Islet precursor cell (in vitro differentiated cells): ENCODE measurements at places on chromosomes 2 and 18.

- no peak for DNase-seq
These were observed 104.8 kb upstream of the VRK2 start for GRCh38 chr2:57941816-57942215.

- no peak for DNase-seq
These were observed 3.3 kb downstream of the KCNIP3 start for GRCh38 chr2:95300450-95300849.

- DNase-seq, result no peak
These were observed 64.7 kb downstream of the KCTD1 start for GRCh38 chr18:26483633-26484032.

- DNase-seq, result peak; percentile 29
These were observed 93.4 kb downstream of the DGKD start for GRCh38 chr2:233447506-233448219.

DNA sequence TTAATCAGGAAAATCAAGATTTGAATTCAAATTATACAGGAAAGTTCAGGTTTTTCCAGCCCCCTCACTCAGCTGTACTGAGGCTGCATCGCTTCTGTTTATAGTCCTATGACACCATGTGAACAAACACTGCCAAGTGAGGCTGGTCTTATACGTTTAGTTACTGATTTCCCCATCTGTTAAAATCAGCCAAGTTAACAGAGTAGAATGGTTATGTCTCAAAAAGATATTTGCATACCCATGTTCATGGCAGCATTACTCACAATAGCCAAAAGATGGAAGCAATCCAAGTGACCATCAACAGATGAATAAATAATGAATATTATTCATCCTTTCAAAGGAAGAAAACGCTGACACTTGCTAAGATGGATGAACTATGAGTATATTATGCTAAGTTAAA, 43.8 kb downstream of the REEP1 start:
- DNase-seq, result no peak

DNA sequence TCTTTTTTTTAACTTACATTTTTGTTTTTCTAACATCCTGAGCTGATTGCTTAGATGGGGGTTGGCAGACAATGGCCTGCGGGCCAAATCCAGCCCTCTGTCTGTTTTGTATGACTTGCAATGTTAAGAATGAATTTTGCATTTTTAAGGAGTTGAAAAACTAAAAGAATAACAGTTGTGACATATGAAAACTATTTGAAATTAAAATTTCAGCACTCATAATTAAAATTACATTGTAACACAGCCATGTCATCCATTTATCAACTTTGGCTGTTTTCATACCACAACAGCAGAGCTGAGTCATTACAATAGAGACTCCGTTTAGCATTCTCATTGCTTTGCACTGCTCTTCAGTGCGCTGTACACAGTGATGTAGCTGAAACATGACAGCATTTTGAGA, 94.1 kb upstream of the MC4R start:
- no peak for DNase-seq

- DNase-seq, result no peak
These were observed 67.0 kb downstream of the ZNF521 start for GRCh38 chr18:25284861-25285550.

- no peak for DNase-seq
These were observed 52.6 kb downstream of the TACR1 start for GRCh38 chr2:75146606-75147332.

- no peak for DNase-seq
These were observed 1.7 kb downstream of the RTN4 start for GRCh38 chr2:55048508-55049042.

DNA sequence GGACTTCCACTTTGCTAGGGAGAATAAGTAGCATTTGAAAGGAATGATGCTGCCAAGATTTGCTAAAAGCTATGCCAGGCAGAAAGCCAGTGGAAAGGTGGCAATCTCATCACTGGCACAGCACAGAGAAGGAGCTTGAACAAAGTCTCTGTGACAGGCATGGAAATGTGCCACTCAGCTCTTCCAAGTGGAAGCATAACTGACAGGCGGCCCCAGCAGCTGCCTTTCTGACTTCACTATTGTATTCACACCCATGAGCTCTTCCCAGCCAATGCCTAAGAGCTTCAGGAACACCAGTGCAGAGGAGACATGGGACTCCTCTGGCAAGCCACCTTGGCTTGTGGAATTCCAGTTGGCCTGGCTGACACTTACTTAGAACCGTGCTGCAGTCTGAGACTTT, 134.6 kb upstream of the REG3G start:
- DNase-seq, result no peak

DNA sequence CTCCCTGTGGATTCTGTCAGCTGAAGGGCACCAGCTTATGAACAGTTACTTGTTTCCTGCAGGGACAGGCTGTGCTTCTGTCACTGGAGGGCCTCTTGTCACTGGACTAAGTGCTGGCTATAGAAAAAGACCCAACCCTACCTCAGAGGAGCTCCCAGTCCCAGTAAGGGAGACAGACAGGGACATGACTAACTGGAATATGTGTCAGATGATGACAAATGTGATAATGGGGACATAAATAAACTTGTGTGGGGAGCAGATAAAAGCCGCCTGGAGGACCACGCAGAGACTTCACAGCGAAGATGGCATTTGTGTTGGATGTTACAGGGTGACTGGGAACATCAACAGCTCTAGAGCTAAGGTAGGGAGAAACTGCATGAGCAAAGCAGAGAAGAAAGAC, 95.0 kb downstream of the MAPRE2 start:
- no peak for DNase-seq

DNA sequence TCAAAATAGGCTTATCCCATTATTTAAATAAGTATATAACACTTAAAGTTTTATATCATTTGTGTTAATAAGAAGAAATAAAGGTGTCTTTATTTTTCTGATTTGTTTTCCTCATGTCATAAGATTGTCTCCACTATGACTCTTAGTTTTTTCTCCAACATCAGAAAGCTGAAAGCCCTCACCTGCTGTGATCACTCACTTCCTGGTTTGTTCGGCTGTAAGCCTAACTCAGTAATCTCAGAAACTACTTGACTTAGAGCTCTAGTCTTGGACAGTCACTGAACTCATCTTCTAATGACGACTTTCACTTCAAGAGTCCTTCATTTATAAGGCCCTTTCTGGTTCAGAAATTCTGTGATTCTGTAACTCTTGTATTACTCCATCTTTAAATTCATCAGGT, 311.0 kb downstream of the ZEB2 start:
- DNase-seq, result no peak

DNA sequence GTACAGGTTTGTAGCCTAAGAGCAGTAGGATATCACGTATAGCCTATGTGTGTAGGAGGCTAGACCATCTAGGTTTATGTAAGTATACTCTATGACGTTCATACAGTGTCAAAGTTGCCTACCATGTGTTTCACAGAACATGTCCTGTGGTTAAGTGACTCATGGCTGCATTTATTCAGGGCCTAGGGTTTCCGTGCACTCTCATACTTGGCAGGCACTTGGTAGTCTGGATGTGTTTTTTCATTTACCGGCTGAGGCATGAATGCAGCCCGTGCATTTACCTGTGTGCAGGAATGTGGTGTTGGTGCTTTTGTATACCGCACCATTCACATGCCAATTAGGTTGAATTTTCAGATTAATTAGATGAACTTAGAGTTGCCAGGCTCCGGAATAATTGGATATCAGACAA, 43.4 kb downstream of the MYL12B start:
- no peak for DNase-seq

GRCh38 chr2:170249761-170250160, 71.8 kb downstream of the MYO3B start:
- DNase-seq, result no peak

- peak; percentile 25 for DNase-seq
These were observed 66.7 kb upstream of the RTN4 start for GRCh38 chr2:55116966-55117365.

DNA sequence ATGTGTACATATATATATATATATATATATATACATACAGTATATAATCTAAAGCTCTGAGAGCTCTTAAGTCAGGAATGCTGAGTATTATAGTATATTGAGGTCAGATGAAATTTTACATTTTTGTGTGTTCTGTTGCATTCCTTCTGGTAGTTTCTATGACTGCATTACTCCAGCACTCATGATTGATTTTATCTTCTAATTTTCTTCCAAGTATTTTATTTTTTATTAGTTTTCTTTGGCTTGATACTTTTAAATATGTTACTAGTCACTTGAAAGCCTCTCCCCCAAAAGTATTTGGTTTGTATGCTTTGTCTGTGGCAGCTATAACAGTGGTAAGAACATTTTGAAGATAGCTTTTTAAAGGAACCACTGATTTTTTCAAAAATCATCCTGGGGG, 25.0 kb downstream of the METTL21A start:
- no peak for DNase-seq

DNA sequence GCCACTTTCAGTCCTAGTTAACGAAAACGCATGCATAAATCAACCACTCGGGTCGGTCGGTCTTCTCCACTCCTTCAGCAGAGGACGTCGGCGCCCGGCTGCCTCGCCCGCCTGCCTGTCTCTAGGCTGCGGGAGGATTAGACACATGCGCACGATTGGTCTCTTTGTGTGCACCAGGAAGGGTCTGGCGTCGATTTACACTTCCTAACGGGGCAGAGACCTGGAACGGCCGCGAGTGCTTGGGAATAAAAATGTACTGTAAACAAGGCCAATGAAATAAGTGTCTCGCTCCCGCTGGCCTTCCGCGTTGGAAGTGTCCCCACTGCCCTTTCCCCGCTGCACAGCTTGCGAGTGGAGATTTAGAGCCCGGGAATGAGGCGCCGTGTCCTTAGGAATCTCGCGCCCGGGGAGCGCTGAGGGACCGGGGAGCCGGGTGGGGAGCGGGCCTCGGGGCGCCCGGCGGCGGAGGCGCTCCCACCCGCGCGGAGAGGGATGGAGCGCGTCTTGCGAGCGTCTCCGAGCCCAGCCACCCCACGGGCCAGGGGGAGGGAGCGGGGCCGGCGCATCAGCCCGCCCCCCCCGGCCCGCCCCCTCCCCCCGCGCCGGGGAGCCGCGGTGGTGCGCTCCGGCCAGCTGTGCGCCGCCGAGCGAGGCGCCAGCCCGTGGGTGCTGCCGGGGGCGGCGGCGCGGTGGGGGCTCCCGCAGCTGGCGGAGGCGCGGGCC, at the start of gene DOK6:
TSS of gene DOK6 (plus strand) at position 636 of the 723 bp plus-strand sequence.
- DNase-seq, result peak; percentile 96

DNA sequence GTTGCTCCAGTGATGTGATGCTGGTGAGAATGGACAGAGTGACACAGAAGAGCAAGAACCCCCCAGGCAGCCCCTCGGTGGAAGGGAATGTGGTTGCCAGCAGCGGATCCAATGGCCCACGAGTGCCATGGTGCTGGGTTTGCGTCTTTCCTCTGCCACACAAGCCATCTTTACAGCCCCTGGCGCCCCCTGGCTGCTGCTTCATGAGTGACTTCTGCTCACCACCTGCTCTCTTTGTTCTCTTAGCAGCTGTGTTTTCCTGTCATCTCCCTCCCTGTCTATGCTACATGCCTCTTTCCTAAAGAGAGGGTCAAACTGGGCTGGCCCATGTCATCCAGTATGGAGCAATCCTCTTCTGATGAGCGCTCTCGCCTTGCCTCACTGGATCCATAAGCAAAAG, 300.0 kb upstream of the SMIM21 start:
- DNase-seq, result peak; percentile 63

- no peak for DNase-seq
These were observed 37.1 kb downstream of the MBD2 start for GRCh38 chr18:54187372-54187771.

DNA sequence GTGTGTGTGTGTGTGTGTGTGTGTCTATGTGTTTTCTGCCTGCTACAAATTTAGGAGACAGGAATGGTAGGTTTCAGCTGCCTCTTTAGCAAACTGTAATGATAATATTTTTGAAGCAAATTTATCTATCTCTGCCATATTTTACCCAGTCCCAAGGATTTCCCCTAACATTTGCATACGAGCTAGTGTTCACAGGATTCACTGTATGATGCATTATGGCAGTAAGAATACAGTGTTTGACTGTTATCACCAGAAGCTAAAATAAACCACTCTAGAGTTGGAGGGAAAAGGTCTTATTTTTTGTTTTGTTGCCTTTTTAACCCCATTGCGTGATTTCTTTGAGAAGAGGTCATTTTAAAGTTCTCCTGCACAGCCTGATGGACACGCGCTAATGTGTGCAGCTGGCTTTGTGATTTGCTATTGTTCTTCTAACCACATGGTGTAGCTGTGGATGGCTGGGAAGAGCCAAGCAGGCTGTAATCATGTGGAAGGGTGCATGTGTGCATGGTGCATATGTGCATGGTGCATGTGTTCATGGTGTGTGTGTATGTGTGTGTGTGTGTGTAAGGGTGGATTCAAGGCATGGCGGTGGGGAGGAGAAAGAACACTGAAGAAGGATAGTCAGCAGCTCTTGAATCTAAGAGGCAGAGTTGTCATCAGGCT, 62.4 kb downstream of the PLB1 start:
- peak; percentile 34 for DNase-seq

DNA sequence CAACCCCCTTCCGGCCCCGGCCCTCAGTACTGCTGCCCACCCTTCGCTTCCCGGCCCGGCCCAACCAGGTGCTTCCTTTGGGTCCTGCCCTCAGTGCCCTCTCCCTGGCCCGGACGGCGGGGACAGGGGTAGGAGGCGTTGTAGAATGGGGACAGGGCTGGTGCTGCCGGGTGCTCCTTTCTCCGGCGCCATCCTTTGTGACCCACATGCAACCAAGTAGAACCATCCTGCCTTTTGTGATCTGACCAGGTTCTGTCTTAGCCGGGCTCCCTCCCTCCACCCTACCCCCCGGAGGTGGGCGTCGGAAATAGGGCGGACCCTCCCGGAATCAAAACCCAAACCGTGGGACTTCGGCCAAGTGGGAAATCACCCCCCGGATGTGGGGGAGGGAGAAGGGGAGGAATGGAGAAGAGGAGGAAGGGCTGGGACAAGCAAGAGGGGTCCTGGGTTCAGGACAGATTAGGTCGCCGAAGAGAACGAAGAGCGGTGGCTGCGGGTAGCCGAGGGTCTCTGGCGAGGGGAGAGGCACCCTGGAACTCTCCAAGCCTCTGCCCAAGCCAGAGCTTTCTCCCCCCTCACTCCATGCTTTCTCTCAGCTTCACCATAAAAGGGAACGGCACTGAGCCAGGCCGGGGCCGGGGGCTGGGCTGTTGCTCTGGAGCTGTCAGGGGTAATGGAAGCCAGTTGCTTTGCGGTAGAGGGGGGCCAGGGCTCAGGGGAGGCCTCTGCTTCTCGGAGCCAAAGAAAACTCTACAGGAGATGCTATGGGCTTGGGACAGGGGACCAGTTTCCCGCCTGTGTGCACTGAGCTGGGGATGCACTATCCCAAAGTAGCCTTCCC, 756 bp upstream of the OST4 start:
- peak; percentile 85 for DNase-seq
